ENCODE measurements at places on chromosomes 11 and 22.

DNA sequence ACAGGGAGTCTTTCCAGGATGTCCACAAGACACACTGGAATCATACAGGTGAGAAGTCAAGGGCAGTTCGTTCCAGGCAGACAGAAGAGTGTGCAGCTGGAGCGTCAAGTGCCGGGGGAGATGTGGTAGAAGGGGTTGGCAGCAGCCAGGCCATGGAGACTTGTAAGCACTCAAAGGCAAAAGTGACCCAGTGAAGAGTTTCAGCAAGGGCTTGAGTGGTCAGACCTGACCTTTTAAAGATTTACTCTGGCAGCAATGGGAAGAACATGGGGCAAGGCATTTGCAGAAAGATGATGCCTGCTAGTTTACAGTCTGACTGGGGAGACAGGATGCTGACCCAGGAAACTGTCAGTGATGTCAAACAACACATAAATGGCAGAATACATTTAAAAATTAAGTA is 29.0 kb downstream of the P4HA3 start:
- DNase-seq = no peak

DNA sequence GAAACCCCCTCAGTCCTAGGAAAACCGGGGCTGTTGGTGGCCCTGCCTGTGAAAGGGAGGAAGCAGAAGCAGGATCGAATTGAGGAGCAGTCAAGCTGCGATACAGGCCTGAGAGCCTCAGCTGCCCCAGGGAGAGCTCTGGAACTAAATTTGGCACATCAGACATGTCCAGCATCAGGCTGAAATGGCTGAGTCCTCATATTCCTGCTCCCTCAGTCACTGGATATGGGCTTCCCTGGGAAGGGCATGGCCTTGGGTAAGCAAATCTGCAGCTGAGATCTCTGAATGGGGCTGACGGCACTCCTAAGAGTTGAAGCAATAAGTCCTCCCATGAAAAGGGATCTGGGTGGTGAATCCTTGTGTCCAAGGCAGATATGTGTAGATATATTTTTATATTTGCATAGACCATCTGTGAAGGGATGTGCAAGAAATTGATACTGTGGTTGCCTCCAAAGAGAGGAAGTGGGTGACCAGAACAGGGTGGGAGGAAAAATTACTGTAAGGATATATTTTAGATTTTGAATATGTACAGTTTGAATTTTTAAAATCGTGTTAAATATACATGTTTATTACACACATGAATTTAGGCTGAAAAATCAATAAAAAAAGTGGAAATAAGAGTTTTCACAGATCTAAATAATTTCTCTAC is 45.5 kb downstream of the APIP start:
- DNase-seq = no peak

DNA sequence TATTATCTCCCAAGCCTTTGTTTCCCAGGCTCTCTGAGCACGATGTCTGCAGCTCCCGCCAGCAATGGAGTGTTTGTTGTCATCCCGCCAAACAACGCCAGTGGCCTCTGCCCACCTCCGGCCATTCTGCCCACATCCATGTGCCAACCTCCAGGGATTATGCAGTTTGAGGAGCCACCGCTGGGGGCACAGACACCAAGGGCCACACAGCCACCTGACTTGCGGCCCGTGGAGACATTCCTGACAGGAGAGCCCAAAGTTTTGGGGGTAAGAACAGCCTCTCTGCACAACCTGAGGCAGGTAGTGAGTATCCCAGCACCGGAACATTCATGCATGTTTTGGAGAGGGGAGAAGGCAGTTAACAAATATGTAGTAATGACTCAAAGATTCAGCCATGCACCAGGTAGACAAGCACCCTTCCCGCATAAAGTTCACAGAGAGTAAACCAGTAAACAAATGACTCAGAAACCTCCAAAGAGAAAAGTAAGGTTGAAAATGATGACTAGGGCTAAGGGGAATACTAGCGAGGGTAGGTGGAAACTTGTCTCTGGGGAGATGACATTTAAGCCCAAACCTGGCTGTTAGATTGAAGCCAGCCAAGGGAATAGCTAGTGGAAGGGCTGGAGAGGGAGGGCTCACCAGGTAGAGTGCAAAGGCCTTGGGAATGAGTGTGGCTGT is 7.2 kb downstream of the MS4A15 start:
- DNase-seq = no peak

- no peak for DNase-seq
Observed at GRCh38 chr11:111949519-111950426, 12.6 kb downstream of the DIXDC1 start.

GRCh38 chr11:83508804-83509203 is 222.6 kb upstream of the CCDC90B start:
- DNase-seq = no peak

GRCh38 chr11:76859708-76860227 is 950 bp upstream of the ACER3 start:
- no peak for DNase-seq

DNA sequence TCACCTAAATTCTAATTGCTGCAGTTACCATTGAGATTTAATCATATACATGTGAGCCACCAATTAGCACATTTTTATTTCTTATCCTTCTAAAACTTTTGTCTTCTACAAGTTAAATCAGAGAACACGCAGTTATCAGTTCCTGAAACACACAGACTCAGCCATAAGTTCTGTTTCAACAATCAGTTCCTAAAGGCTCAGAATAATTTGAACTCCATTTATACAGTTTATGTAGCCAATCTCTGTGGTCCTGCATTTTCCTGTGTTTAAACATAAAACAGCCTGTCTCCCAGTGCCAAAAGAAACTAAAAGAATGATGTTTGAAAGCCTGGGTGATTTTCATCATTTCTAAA is 2.9 kb downstream of the PLAAT3 start:
- DNase-seq = no peak

DNA sequence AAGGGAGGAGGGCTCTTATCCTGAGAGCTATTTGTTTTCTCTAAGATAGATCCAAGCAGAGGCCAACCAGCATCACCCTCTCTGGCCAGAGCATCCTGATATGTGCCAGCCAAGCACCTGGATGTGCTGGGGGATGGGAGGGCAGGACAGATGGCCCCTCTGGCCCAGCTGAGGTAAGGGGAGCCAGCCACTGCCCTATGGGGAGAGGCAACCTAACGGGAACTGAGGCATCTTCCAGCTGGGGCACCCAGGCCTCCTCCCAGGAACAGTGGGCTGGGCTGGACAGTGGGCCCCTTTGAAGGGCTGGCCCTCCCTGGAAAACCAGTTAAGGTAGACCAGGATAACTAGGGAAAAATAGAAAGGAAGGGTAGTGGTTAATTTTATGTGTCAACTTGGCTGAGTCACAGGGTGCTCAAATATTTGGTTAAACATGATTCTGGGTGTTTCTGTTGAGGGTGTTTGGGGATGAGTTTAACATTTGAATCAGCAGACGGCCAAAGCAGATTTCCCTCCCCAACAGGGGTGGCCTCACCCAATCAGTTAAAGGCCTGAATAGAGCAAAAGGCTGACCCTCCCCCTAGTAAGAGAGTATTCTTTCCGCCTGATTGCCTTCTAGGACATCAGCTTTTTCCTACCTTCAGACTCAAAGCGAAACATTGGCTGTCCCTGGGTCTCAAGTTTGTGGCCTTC is 595.1 kb downstream of the BUD13 start:
- no peak for DNase-seq

GRCh38 chr11:116331381-116331780 is 441.4 kb downstream of the BUD13 start:
- DNase-seq = no peak

DNA sequence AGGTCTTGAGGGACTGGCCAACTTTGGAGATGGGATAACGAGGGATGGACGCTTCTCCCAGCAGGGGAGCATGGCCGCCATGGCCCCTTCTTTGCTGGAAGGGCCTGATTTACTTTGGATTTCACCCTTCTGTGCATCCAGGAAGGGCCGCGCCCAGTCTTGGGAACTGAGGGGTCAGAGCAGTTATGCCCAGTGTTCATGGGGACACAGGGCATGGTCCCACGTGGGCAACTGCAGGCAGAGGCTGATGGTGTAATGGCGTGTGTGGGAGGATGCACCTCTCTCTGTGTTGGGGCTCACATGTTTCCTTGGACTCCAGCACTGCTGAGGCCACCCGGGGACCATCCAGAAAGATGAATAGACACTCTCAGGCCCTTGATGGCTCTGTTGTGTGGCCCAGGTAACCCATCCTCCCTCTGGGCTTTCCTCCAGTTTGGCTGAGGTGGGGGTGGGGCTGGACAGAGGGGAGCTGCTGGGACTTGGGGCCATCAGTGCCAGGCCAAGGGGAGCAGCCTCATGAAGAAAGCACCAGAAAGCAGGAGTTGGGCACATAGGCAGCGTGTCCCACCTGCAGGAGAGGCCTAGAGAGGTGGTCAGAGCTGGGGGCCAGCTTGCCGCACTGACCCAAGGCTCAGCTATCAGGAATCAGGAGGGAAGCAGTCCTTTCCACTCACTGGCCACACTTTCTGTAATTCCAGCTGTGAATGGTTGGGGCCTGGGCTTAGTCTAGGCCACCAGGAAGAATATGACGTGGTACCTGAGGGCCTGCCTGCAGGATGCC is 1033.9 kb downstream of the TBC1D22A start:
- no peak for DNase-seq

GRCh38 chr11:80900265-80900664 is 1459.4 kb upstream of the TENM4 start:
- no peak for DNase-seq

DNA sequence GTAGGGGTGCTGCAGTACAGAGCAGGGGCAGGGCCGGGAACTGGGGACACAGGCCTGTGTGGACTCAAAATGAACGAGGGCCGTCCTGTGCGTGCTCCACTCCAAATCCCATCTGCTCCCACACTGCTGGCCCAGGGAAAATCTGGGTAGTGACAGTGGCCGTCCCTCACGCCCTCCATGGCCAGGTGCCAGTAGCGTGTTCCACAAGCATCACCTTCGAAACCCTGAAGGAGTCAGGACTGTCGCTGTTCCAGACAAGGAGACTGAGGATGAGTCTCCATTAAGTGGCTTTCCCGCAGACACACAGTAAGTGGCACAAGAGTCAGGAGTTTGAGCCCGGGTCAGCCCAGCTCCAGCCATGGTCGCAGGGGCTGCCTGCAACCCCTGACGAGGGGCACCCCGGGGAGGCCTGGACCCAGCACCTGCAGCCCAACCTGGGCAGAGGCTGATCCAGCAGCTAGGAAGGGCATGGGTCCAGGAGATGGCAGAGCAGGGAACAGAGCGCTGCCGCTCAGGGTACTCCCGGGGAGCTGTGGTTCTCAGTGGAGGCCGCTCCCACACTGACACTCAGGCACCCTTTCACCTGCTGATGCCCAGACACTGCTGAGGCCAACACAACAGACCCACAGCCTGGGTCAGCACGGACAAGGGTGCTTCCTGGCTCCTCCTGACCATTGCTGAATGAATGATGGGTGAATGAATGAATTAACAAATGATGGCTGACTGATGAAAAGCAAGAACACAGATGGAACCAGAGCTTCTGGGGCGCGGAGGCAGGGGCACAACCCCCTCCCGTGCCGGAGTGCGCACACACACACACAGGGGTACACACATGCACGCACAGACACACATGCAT is 35.3 kb downstream of the IGF2 start:
- DNase-seq = no peak
